ENCODE measurements at places on chromosomes 3 and 15. TPM values are rescaled to one million over a fixed set of nuclear protein-coding genes. Genes with fewer than 3 reads are reported as not detected.

ZNF660 gene
- total RNA-seq = 3.1 TPM

RLBP1 gene
- not detected for total RNA-seq

IQCF5 gene
- total RNA-seq = not detected

MOBP gene
- under 0.01 TPM for total RNA-seq

RARB gene
- total RNA-seq = 52.7 TPM

RAB7A gene
- total RNA-seq = 46.2 TPM

CCR1 gene
- total RNA-seq = under 0.01 TPM

SKOR1 gene
- under 0.01 TPM for total RNA-seq

SI gene
- not detected for total RNA-seq

RTP3 gene
- total RNA-seq = not detected

GABRB3 gene
- 0.28 TPM for total RNA-seq

IL16 gene
- not detected for total RNA-seq

SH2D7 gene
- not detected for total RNA-seq

THBS1 gene
- total RNA-seq = 5,888 TPM

LRRC31 gene
- total RNA-seq = not detected

ATG7 gene
- 121 TPM for total RNA-seq

EPHA3 gene
- 10.1 TPM for total RNA-seq

TM6SF1 gene
- 0.85 TPM for total RNA-seq

RFTN1 gene
- 31.6 TPM for total RNA-seq

KIF7 gene
- 11.3 TPM for total RNA-seq

CLDN18 gene
- total RNA-seq = not detected

POC1A gene
- total RNA-seq = 21.1 TPM

FANCD2OS gene
- total RNA-seq = not detected

PDIA5 gene
- total RNA-seq = 36.6 TPM

ANKRD63 gene
- total RNA-seq = not detected

ASB14 gene
- not detected for total RNA-seq

SEMA4B gene
- 24.2 TPM for total RNA-seq
